Adrenal gland (tissue), 19 donors: ENCODE measurements at places on chromosomes 16 and 17. TPM values are rescaled to one million over a fixed set of nuclear protein-coding genes. Genes with fewer than 3 reads are reported as not detected.
A peak's percentile ranks its signal among the peaks of the same experiment; 100 is the strongest.

Gene PRDM7
- total RNA-seq: not detected

Gene CACNG4
- total RNA-seq: not detected

Gene KRT23
- total RNA-seq: not detected

- H3K27ac ChIP-seq: no peak overlapping the region
- no peaks in the 10 kb centered on the region for H3K4me1 ChIP-seq
- no peak overlapping the region for H3K4me3 ChIP-seq
Measured at GRCh38 chr16:87186446-87186845, 130.7 kb downstream of the C16orf95 start.

DNA sequence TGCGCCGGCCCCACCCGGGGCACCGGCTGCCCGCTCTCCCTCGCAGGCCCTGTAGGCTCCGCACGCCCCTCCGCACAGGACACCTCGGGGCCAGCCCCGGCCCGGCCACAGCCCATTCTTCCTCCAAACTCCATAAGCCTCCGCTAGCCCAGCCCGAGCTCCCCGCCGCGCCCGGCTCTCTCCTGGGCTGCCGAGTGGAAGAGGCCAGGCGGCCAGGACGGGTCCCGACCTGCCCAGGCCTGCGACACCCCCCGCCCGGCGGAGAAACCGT lies 397 bp downstream of the NCOR1 start:
- H3K27ac ChIP-seq: peak overlapping the region; percentile 95
- no peaks in the 10 kb centered on the region for H3K36me3 ChIP-seq
- H3K4me1 ChIP-seq: peaks cover 18% of the 10 kb centered on the region
- peak overlapping the region; percentile 84 for H3K4me3 ChIP-seq

DNA sequence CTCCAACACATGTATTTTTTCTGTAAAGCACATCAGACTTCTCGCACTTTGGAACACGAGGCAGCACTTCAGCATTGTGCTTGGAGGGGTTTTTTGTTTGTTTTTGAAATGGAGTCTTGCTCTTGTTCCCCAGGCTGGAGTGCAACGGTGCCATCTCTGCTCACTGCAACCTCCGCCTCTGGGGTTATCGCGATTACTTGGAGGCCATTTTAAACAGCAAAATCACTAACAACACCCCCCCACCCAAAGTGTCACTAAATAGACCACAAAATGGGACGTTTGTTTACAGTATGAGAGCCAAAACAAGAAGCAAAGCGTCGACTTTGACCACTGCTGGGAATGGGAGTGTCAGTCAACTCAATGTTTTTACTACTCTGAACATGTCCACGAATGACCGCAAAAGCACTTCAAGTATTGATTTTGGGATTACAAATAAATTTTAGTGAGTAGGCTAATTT lies 9.0 kb upstream of the C16orf87 start:
- no peak for DNase-seq
- no peak overlapping the region for H3K4me3 ChIP-seq
- no peak overlapping the region for H3K27ac ChIP-seq
- no peaks in the 10 kb centered on the region for H3K27me3 ChIP-seq
- no peaks in the 10 kb centered on the region for H3K4me1 ChIP-seq

DNA sequence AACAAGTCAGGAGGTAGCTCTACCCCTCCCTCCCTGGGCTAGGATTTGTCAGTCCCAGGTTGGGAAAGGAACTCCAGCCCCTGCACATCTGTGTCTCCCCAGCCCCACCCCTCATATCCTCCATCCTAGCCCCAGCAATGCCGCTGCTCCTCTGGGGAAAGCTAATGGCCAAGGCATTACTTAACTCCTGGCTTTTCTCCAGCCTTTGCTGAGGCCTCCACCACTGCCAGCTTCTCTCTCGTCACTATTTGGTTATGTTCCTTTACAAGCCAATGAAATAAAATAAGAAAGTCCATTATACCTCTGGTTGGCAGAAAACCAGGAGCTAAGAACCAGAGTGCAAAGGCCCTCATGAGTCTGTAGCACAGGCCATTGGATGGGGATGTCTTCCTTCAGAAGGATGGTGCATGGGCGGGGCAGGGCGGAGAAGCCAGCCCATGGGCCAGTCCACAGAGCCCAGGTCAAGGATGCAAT lies 171.0 kb downstream of the CCDC182 start:
- no peak overlapping the region for H3K27ac ChIP-seq
- H3K4me1 ChIP-seq: peaks cover 13% of the 10 kb centered on the region
- peak; percentile 62 for DNase-seq
- no peaks in the 10 kb centered on the region for H3K36me3 ChIP-seq

DNA sequence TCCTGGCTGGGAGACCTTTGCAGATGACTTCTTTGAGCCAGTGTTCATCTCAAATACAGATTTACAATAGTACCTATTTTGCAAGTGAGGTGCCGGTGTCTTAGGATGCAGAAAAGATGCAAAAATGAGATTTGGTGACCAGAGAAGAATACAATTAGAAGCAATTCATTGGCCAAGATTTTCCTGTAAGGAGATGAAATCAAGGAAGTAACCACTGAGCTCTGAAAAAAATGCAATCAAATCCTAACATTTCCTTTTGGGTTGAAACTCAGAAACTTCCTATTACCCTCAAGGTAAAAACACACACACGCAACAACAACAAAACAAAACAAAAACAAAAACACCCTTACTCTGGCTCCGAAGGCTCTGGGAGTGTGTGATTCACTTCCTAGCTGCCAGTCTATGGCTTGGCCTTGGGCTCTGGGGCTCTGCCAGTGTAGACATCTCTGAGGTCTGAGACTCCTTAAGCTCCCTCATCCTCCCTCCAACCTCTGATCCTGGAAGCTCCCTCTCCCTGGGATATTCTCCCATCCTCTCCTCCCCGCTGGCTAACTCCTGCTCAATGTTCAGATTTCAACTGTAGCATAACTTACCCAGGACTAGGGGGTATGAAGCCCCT lies 16.8 kb upstream of the MT4 start:
- peak; percentile 80 for DNase-seq
- peak overlapping the region; percentile 66 for H3K27ac ChIP-seq

DNA sequence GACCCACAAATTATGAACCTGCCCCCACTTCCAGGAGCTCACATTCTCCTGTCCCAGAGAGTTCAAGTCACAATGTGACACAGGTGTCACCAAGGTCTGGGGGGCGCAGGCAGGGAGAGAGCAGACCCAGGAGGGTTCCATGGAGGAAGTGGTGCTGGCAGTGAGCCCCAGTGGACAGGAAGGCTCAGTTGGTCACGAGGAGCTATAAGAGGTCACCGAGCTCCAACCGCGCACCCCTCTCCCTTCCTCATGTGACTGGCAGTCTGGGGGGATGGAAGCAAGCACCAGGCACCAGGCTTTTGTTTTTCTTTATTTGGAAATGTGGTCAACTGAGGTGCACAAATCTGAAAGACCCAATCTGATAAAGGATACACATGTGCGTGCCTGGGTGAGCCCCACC lies 2.5 kb downstream of the ITGAD start:
- H3K27ac ChIP-seq: no peak overlapping the region
- DNase-seq: no peak
- H3K27me3 ChIP-seq: no peaks in the 10 kb centered on the region
- H3K36me3 ChIP-seq: no peaks in the 10 kb centered on the region
- no peaks in the 10 kb centered on the region for H3K4me1 ChIP-seq

DNA sequence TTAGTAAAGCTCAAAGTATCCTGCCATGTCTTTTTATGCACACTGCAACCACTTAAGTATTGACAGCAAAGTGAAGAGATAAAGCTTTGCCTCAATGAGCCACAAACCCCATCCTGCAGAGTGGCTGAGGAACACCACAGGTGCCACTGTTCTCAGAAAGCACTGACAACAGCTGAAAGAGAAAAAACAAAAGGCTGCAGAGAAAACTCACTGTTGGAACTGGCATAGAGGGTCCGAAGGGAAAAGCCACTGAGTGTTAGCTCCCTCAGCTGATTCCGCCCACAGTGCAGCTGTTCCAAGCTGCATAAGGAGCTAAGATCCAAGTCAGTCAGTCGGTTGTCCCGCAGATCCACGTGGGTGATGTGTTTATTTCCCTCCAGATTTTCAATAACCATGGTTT lies 48.3 kb downstream of the PHLPP2 start:
- H3K36me3 ChIP-seq: peaks cover 19% of the 10 kb centered on the region
- H3K27ac ChIP-seq: no peak overlapping the region
- no peak overlapping the region for H3K4me3 ChIP-seq
- H3K4me1 ChIP-seq: no peaks in the 10 kb centered on the region
- DNase-seq: no peak

DNA sequence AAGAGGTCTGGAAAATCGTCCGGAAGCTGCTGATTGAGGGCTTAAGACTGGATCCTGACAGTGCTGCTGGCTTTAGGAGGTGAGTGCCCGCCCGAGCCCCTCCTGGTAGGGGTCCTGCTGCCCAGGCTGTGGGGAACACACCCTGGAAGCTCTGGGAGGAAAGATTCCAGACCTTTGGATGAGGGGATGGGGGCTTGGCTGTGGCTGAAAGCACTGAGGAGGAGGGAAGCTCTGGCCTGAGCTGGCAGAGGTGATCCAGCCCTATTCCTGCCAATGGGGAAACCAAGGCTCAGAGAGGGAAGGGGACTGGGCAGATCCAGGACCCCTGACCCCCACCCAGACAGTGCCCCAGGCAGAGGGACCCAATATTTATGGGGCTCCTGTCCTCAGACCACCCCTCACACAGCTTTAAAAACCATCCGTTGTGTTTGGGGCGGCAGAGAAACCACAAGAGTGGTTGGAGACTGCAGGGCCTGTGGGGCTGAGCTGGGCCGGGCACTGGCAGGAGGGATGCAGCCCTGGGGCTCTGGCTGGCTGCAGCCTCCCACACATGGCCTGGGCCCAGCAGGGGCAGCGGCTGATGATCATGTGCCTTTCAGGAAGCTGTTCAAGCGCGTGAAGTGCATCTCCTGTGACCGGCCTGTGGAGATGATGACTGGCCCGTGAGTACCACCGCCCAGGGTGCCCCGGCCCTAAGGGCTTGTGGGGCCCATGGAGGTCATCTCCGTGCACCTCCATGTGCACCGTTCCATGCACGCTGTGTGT lies 22.8 kb downstream of the UBALD1 start:
- no peak overlapping the region for H3K27ac ChIP-seq
- no peaks in the 10 kb centered on the region for H3K36me3 ChIP-seq
- no peak overlapping the region for H3K4me3 ChIP-seq
- no peak for DNase-seq

GRCh38 chr16:59566446-59566845 lies 832.3 kb upstream of the GOT2 start:
- no peaks in the 10 kb centered on the region for H3K36me3 ChIP-seq
- DNase-seq: no peak
- H3K4me1 ChIP-seq: no peaks in the 10 kb centered on the region
- H3K4me3 ChIP-seq: no peak overlapping the region

DNA sequence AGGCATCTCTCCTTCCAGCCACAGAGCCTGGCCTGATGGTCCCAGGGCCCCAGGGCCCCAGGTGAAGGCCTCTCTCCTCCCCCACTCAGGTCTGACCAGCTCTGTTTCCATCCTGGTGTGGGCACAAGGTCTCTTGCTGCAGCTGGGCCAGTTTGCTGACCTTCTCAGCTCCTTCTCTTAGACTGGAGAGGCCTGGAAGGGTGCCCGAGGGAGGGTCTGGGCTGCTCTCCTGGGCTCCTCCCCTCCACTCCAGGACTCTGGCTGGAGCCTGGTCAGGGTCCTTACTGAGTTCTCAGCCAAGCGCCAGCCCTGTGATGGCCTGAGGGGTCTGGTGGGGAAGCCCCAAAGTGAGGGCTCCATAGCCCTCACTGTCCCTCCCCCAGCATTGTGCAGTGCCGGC lies 12.4 kb downstream of the SOCS3 start:
- H3K4me3 ChIP-seq: no peak overlapping the region
- peaks cover 37% of the 10 kb centered on the region for H3K4me1 ChIP-seq
- no peak for DNase-seq

DNA sequence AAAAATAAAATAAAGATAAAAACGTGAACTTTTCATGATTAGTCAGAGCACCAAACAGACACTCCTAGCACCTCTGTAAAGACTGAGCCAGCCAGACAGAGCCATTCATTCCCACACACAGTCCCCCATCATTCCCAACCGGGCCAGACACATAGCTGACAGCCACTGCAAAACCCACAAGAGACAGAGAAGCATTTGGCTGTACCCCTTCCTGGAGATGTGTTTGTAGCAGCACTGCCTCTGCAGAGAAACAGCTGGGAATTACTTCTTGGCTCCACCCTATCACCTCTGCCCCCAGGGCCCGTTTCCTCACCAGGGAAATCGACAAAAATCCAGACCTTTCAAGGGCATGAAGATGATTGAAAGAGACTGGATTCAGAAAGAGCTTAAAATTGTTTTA lies 46.4 kb downstream of the MYH11 start:
- H3K27me3 ChIP-seq: peaks cover 4% of the 10 kb centered on the region
- H3K27ac ChIP-seq: no peak overlapping the region
- no peak overlapping the region for H3K4me3 ChIP-seq

DNA sequence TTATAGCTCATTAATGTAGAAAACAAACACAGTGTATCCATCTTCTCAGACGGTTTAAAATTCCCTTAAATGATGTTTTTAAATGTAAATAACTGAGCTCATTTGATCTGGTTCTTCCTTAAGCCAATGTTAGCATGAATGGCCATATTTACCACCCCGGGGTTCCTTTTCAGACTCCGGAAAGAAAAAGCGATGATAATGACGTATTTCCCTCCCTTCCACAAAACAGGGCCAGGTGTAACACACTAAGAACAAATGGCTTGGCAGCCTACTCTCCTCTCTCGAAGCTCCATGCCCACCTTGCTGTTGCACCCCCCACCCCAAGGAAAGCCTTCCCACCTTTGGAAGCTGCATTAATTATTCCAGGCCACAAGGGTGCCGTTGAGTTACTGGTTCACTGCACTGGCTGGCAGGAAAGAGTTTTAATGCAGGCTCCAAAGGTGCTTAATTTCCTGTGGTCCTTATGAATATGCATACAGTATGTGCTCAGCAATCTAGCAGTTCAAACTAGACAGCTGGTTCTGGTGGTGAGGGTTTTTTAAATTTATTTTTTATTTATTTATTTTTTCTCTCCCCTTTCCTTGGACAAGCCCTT lies 378.9 kb downstream of the WWOX start:
- no peaks in the 10 kb centered on the region for H3K4me1 ChIP-seq
- H3K27me3 ChIP-seq: no peaks in the 10 kb centered on the region
- DNase-seq: no peak
- no peak overlapping the region for H3K27ac ChIP-seq
- H3K4me3 ChIP-seq: no peak overlapping the region

- H3K4me1 ChIP-seq: peaks cover 10% of the 10 kb centered on the region
- no peak overlapping the region for H3K4me3 ChIP-seq
- H3K27me3 ChIP-seq: no peaks in the 10 kb centered on the region
- H3K27ac ChIP-seq: no peak overlapping the region
- peak; percentile 68 for DNase-seq
- H3K36me3 ChIP-seq: peaks cover 24% of the 10 kb centered on the region
Measured at GRCh38 chr16:2919511-2920255, 8.0 kb downstream of the FLYWCH1 start.
